Activated CD4-positive, alpha-beta T cell treated with anti-CD3 and anti-CD28 coated beads for 24 hours (primary cell): ENCODE measurements at places on chromosomes 2 and 18.

GRCh38 chr2:124804014-124804940, 779.2 kb downstream of the CNTNAP5 start:
- DNase-seq, result no peak

GRCh38 chr2:159046966-159047365, 78.5 kb downstream of the TANC1 start:
- DNase-seq, result no peak

DNA sequence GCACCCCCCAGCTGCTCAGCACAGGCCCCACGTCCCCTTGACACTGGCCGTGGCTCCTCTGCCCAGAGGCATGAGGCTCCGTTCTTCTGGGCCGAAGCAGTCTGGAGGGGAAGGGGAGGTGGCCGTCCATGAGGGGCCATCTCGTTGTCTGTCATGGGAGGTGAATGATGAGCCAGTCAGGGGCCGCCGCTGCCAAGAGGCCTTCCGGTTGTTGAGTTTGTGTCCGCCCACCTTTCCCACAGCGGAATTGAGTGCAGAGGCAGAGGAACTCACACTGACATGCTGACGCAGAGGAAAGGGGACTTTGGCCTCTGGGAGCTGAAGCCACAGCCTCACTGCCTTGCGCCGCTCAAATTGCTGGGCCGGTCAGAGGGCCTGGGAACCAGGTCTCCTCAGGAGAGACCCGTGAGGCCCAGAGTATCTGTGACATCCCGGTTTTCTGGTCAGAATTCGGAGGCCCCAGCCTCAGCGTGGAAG, 268.4 kb downstream of the ATAD2B start:
- DNase-seq, result no peak

DNA sequence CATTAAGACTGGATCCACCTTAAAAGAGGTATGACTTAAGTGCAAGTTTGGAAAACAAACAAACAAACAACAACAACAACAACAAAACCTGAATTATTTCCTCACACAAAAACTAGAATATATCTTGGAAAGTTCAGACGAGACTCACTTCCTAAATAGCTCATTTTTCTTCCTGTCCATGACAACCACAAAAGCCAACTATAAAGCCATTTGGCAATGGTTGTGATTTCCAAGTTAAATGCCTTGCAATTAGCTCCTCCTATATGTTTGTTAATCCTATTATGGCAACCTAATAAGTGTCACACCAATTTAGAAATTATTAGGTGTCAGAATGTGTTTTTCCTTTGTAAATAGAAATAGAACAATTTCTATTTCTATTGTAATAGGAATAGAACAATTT, 91.6 kb upstream of the ARL5A start:
- no peak for DNase-seq
